ENCODE measurements at places on chromosomes 7 and 10.
A peak's percentile ranks its signal among the peaks of the same experiment; 100 is the strongest.

- no peak for DNase-seq
Measured at GRCh38 chr7:5489991-5490536, 66.4 kb upstream of the TNRC18 start.

DNA sequence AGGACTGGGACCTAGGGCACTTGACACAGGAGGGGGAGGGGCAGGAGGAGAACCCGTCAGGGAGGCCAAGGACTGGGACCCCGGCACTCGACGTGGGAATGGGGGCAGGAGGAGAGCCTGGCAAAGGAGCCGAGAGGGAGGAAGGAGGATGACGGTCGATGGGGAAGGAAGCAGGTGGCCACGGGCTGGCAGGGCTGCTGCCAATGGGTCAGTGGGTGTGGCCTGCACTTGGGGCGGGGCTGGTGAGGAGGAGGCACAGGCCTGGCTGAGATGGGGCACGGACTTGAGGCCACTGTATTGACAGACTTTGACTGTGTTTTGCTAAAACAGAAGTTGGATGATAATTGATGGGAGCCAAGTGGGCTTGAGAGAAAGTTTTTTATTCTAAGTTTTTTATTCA, 68.9 kb downstream of the RBM33 start:
- no peak for DNase-seq

- no peak for DNase-seq
Measured at GRCh38 chr7:134454277-134454676, 4.6 kb downstream of the AKR1B1 start.

DNA sequence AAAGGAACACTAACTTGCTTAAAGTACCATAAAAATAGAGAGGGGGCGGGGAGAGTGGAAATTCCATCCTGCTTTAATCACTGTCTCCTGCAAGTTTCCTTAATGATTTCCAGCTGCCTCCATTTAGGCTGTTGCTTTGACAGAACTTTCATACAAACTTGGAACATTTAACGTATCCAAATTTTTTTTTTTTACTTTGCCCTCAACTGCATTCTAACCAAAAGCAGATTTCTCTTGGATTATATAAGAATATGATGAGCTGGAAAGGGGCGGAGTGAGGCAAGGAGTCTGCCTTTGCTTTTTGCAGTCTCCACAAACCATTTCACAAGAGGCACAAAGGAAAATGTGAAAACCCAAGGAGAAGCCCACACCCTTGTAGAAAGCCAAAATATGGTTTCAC, 46.6 kb upstream of the COL1A2 start:
- no peak for DNase-seq

DNA sequence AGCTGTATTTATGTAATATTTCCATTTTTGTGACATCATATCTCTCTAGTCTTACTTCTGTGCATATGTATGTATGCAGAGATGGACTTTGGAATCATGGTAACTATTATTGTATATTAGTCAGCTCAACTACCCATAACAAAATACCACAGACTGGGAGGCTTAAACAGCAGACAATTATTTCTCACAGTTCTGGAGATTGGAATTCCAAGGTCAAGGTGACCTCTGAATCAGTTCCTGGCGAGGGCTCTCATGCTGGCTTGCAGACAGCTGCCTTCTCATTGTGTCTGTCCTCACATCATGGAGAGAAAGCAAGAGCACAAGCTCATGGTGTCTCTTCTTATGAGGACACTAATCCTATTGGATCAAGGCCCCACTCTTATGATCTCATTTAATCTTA, 79.1 kb downstream of the RAMP3 start:
- DNase-seq: no peak

GRCh38 chr7:38759028-38759427, 127.9 kb upstream of the AMPH start:
- no peak for DNase-seq

- no peak for DNase-seq
Measured at GRCh38 chr10:79009145-79009544, 59.6 kb upstream of the ZMIZ1 start.

GRCh38 chr7:44059219-44060090, 5.9 kb downstream of the PGAM2 start:
- no peak for DNase-seq

- no peak for DNase-seq
Measured at GRCh38 chr7:100570954-100571828, 2.5 kb downstream of the SAP25 start.

- DNase-seq: no peak
Measured at GRCh38 chr7:7239346-7239745, 57.0 kb downstream of the C1GALT1 start.

GRCh38 chr7:130901209-130901783, 167.3 kb upstream of the KLF14 start:
- peak; percentile 66 for DNase-seq

DNA sequence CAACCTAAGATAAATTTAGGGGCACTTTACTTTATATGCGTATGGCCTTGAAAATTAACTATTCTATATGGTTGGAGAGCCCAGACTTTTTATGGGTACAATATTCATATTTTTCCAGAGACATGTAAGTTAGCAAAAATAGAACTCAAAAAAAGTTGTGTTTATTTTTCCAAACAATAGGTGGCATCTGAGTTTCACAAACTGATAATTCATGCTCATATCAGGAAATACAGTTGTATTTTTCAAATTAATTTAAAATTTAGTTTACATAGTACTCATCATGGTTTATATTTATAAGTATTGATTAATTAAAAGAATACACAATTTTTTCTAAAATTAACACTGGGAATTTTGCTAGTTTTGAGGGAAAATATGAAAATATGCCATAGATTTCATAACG, 34.6 kb downstream of the ANKRD7 start:
- DNase-seq: no peak

DNA sequence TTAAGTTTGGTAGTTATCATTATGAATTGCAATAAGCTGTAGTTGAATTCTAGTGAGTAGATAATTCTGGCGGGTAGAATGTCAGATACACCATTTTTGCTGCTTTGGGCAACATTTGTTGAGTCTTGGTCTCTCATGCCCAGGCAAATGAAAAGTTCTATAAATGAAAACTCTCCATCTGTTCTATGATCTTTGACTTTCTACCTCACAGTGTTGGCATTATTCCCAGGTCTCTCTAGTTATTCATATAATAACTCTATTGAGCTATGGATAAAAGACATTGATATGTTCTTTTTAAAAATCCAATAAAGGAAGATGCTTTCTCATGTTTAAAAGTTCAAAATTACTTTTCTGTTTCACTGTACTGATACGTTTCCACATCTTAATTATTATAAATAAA, 415.3 kb upstream of the SEMA3D start:
- no peak for DNase-seq

GRCh38 chr10:6142644-6143043, 53.8 kb downstream of the RBM17 start:
- no peak for DNase-seq

DNA sequence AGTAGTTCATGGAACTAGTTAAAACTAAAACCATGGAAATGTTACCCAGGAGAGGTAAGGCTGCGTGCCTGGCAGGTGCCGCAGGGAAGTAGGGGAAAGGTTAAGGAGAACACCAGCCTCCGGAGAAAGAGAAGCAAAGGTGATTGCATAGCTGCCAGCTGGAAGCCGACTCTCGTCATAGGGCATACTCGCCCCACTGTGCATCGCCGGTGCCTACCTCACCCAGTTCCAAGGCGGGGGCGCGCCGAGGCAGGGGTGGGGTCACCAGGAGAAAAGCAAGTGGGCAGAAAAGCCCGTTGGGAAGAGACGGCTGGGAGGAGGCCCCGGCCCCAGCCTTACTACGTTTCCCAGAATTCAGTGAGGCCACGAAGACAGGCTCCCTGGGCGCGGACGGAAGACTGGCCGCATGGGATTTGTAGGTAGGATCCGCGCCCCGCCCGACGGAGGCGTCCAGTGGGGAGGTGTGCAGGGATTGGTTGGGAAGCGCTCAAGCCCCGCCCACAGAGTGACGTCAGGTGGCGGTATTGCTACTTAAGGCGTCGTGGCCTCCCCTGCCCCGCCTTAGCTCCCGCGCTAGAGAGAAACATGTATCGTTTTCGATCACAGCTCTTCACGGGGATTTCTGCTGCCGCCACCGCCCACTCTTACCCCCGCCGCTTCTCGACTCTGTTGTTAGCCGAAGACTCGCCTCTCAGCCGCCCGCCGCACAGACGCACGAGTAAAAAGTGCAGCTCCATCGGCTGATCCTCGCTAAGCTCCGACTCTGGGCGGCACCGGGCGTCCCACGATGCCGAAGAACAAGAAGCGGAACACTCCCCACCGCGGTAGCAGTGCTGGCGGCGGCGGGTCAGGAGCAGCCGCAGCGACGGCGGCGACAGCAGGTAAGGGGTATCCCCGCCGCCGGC, at the start of gene IFRD1:
TSS of gene IFRD1 (plus strand) at position 559 of the 905 bp plus-strand sequence. CDS start at position 788, 229 bp downstream.
- peak; percentile 98 for DNase-seq

DNA sequence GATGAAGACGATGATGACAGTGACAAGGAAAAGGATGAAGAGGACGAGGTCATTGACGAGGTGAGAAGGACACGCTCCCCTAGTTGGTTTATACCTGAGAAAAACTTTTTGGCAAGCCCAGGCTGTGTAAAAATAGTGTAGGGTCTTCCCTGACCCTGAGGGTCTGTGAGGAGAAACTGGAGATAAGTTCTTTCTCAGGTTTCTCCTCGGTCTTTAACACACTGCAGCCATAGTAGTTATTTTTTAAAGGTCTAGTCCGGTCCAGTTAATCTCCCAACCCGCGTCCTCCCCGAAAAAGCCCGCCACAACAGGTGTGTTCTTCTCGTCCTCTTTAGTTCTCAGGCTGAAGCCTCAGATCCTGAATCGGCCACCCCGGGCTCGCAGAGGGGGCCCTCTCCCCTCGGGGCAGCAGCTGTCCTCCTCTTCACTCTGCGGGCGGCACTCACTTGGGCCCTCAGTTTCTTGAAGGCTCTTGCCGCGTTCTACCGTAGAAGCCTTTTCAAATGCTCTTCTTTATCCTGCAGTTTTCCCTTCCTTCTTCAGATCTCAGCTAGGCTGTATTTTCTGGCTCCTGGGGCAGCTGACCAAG, 411 bp downstream of the BCCIP start:
- DNase-seq: no peak

GRCh38 chr7:77797734-77798393, 370 bp downstream of the TMEM60 start:
- DNase-seq: no peak

- no peak for DNase-seq
Measured at GRCh38 chr10:103540722-103541121, 47.2 kb downstream of the NEURL1 start.

- no peak for DNase-seq
Measured at GRCh38 chr7:120444650-120445049, 171.7 kb downstream of the KCND2 start.

- DNase-seq: no peak
Measured at GRCh38 chr10:30051220-30051619, 8.2 kb downstream of the JCAD start.

- no peak for DNase-seq
Measured at GRCh38 chr7:23712368-23713284, 2.6 kb downstream of the STK31 start.

DNA sequence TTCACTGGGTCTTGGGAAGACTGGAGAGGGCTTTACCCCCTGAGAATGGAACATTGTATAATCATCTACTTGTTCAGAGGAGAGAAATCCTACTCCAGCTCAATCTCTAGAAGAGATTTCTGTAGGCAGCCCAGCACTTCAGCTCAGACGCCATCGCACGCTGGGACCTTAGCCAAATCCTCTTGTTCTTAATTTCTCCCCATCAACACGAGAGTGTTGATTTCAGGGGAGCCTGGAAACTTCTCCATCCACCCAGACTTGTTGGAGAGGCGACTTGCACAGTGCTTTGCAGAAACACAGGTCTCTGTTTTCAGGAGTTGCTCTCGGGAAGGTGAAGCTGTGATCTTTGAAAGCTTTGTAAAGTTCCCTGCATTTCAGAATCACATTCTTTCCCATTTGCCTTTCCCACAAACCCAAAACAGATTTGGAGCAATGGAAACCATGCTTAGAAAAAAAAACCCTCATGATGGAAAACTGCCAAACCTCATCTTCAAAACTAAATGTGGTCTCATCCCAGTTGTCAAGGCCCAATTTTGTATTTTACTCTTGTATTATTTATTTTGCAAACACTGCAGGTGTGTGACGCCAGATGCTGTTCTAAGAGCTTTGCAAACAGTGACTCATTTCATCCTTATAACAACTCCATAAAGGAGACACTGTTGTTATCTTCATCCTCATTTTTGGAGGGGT, 60.9 kb downstream of the CALML3 start:
- DNase-seq: no peak

DNA sequence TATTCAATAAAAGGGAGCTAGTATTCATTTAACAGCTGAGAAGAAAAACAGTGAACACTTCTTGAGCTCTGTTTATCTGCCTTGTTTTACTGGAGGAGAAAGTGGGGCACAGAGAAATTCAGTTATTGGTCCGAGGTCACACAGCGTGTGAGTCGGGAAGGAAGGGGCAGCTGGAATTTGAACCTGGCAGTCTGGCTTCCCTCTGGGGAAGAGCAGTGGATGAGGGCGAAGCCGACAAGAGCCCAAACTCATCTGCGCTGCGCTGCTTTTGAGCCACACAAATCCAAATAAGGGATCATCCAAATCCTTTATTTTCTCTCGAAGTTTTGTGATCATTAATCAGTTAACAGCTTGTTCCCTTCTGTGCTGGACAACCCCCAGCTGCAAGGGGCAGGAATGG, 23.7 kb upstream of the PFKFB3 start:
- DNase-seq: no peak

DNA sequence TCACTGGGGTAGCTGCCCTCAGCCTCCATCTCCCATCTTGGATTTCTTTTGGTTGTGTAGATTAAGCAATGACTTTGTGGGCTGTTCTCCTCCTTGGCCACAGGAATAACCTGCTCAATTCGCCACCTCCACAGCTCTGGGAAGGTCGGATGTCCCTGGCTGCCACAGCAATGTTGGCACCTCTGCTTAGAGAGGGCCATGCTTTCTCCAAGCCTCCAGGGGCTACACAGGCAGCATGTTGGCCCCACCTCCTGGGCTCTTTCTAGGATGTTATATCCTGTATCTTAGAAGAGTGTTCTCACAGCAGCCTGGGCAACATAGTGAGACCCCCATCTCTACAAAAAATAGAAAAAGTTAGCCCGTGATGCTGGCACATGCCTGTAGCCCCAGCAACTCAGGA, 35.4 kb upstream of the FXYD4 start:
- DNase-seq: no peak

- no peak for DNase-seq
Measured at GRCh38 chr10:26022831-26023230, 88.8 kb downstream of the MYO3A start.

DNA sequence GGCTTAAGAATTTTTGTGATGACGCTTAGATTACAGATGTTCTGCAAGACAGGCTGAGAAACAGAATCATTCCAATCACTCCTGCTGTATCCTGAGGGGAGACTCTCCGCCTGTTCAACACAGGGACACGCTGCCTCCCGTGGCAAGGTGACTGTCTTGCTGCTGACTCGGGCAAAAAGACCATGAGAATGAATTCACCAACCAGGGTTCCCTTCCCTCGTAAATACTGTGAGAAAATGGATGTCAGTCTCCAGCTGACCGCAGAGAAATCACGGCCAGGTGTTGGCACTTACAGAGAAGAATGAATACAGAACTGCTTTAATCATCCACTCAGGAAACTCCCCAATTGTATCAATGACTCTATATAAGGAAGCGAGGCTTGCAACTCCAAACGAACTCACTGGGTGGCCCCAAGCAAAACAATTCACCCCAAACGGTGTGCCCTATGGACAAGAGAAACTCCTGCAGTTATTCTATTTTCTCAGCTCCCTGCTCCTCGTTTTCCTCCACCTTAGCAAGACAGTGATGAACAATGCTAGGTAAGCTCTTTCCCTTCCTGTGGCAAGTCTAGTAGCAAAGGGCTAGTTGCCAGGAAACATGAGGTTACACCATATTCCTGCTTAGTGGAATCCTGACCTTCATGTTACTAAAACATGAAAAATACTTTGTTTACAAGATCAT, 22.8 kb downstream of the GNA12 start:
- DNase-seq: no peak

GRCh38 chr7:1397491-1398327, 61.6 kb downstream of the MICALL2 start:
- no peak for DNase-seq
